ENCODE measurements at places on chromosomes 1 and 21.
A peak's percentile ranks its signal among the peaks of the same experiment; 100 is the strongest.

- DNase-seq = no peak
Observed at GRCh38 chr1:203273869-203274602, 31.3 kb upstream of the BTG2 start.

DNA sequence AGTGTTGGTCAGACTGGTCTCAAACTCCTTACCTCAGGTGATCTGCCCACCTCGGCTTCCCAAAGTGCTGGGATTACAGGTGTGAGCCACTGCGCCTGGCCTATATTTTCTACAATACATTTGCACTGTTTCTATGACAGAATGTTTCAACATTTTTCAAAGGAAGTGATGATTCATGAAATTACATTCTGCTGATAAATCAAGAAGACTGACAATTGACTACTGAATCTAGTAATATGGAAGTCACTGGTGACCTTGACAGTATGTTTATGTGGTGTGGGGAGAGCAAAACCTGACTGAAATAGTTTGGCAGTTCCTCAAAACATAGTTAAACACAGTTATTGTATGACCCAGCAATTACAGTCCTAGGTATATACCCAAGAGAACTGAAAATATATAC, 18.1 kb downstream of the LRIF1 start:
- DNase-seq = no peak

- DNase-seq = no peak
Observed at GRCh38 chr1:11585389-11585788, 68.8 kb downstream of the FBXO2 start.

GRCh38 chr1:55886856-55887712, 671.9 kb upstream of the USP24 start:
- no peak for DNase-seq

- DNase-seq = no peak
Observed at GRCh38 chr1:112818990-112819689, 104.0 kb upstream of the PPM1J start.

GRCh38 chr1:178774263-178774662, 49.2 kb downstream of the RALGPS2 start:
- DNase-seq = peak; percentile 27

GRCh38 chr1:202105571-202106339, 17.0 kb upstream of the GPR37L1 start:
- DNase-seq = peak; percentile 92

- no peak for DNase-seq
Observed at GRCh38 chr1:160157174-160157573, 5.8 kb downstream of the ATP1A4 start.

GRCh38 chr1:9615316-9616063, 26.8 kb downstream of the TMEM201 start:
- DNase-seq = peak; percentile 26

DNA sequence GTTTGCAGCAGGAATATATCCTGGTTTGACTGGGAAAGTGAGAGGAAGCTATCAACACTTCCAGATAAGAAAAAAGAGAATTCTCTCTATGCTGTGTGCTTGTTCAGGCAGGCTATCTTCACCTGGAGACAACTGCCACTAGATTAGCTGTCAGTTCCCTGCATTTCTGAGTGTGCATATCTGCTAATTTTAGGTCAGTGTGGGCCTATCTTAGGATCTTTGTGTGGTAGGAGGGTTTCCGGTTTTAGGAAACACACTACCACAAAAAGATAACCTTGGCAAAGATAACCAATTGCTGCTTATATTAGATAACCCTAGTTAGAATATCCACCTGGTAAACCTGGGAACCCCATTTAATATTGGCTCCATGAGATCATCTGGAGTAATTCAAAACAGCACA, 22.5 kb upstream of the GBP5 start:
- DNase-seq = no peak

DNA sequence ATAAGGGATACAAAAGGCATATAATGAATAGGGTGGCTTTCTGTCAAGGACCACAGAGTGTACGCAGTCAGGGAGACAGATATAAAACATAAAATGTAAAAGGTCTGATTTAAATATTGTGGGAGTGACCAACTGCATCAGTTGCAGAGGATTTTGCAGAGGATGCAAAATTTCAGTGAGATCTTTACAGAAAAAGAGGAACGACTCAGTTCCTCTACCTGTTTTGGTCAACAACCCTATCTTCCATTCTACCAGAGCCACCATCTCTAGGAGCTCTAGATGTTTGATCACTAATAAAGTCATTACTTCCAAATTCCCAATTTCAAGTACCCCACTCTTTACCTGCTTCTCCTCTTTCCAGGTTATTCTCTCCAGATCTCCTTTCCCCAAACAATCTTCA, 16.5 kb downstream of the SOD1 start:
- no peak for DNase-seq

GRCh38 chr1:30085811-30086770, 637.3 kb downstream of the MATN1 start:
- no peak for DNase-seq

DNA sequence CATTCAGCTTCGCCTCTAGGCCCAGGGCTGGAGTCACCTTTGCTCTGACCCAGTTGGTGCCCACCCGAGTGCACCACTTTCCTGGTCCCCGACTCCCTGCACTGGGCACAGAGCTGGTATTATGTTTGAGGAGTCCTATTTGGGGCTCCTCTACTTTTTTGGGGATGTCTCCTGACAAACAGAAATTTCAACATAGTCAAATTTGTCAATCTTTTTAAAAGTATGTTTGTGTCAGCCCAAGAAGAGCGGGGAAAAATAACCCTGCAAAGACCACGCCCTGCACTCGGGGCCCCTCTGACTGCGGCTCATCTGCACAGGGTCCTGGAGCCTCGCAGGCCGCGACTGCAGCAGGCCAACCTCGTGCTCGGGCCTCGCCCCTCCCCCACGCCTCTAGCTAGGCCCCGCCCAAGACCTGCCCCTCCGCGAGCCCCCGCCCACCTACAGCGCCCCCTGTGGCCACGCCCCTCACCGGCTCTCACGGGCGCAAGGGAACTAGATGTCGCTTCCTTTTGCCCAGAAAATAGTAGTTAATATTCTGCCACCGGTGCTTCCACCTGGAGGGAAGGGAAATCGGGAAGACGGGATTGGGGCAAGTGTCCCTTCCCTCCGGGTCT, 11.4 kb downstream of the FAM229A start:
- no peak for DNase-seq

- no peak for DNase-seq
Observed at GRCh38 chr21:34695434-34695833, 26.6 kb downstream of the CLIC6 start.

- no peak for DNase-seq
Observed at GRCh38 chr21:21156397-21156796, 158.2 kb downstream of the NCAM2 start.

- no peak for DNase-seq
Observed at GRCh38 chr1:77283701-77284425, 2.0 kb downstream of the AK5 start.

- no peak for DNase-seq
Observed at GRCh38 chr1:41627491-41628280, 143.2 kb upstream of the EDN2 start.

DNA sequence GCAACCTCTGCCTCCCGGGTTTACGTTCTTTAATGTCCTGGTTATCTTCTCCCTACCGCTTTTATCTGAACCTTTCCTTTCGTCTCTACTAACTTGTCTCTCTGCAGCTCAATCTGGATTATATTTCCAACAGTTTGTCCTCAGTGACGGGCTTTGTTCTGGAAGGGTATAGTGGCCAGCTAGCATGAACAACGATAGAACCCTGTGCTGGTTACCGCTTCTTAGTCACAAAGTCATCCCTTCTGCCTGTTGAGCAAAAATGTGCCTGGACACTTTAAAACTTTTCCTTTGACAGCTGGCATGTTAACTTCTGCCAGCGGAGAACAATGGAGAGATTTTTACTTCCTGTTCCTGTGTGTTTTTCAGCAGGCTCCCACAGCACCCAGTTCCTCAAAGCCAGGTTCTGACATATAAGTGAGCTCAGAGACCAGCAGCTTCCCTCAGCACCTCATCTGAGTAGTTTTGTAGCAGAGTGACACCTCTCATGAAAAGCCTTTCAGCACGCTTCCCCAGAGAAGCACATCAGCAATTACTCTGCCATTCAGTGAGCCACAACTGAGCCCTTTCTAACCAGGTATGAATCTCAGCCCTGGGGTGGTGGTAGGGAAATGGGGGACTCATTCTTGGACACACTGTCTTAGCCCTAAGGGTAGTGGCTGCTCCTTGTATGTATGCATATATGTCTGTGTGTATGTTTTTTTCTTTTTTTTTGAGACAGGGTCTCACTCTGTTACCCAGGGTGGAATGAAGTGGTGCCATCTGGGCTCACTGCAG, 23.6 kb upstream of the CCDC17 start:
- DNase-seq = no peak

DNA sequence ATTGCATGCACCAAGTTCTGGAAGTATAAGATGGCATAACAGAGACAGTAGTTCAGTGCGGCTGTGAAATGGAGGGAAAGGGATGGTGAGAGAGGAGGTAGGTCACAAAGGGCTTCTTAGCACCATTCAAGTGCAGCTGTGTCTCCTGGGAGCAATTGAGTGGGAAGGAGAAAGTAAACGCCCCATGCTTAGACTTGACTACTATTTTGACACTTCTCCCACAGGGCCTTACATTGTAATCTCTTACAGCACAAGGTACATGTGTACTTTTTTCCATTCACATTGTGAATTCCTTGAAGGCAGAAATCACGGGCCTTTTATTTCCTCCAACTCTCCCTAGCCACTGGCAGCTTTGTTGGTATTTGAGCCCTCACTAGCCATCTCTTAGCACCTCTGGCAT, 239.6 kb upstream of the FOXD3 start:
- no peak for DNase-seq

DNA sequence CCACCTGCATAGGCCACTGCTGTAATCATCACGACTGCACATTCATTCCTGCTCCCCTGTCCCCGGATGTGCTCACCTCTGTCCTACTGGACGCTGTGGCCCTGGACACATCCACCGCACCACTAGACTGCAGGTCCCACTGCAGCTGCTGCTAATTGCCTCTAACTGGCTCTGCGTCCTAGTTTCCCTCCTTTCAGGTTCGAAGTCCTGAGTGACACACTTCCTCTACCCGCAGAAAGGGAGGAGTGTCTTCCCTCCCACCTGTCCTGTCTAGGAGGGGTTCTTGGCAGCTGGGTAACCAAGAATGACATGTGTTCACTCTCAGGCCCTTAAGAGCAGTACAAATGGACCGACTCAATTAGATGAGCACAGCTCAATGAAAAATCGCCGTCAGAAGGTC, 40.5 kb upstream of the ITPKB start:
- DNase-seq = no peak

- no peak for DNase-seq
Observed at GRCh38 chr1:187626056-187626455, 797.3 kb downstream of the PLA2G4A start.

DNA sequence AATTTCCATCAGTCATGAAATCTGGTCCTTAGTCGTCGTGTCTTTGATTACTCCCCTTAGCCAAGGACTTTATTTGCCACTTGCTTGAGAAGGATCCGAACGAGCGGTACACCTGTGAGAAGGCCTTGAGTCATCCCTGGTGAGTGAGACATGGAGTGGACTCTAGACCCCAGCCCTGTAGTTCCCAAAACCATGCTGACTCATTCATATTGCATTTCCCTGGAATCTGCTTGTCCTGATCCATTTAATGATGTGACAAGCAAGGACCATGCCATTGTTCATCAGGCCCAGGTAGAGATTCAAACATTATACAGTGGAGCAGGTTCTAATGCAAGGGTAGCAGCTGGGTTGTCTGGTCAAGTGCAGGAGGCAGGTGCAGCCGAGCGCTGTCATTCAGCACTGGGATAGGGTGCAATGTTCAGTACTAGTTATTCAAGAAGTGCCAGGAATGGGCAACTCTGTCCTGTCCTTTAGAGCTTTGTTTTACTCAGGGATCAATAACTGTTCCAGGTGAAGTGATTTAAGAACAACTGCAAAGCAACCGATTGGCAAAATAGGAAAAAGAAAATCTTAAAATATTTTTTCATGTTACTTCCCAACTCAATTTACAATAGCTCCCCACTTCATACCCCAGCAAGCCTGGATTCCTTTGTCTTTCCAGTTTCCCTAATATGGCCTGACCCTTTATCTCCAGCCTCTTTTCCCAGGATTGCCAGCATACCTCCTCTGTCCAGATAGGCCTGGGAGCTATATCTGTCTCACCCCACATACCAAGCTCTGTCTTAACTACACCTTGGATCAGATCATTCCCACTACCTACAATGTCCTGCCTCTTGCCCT, 26.5 kb downstream of the CAMK1G start:
- peak; percentile 22 for DNase-seq

- no peak for DNase-seq
Observed at GRCh38 chr1:215147024-215147423, 64.5 kb downstream of the KCNK2 start.

DNA sequence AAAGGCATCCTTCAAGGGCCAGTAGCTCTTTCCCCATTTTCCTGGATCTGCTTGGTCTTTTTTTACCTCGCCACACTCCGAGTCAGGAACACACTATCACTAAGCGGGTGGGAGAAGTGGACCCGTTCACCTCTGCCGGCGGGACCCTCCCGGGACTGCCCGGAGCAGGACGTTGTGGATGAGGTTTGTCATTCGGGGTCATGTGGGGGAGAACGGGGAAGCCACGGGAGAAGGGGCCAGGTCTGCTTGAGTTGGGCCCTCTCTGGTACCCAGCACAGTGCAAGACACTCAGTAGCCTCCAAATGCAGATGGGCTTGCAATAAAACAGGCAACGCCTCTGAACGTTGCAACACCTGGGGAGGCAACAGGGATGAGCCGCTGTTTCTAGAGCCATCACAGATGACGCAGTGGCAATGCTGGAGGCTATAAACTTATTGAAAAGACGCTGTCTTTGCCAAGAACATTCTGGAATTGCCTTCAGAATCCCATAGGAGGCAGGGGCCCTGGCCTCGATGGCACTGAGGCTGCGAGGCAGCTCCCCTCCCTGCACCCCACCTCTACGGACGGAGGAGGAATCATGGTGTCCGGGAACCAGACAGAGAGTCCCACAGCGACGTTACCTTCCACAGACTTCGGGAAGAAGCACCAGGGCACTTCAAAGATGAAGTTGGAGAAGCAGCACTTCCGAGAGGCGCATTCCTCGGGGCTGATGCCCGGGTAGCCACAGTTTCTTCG, 3.8 kb downstream of the TFF2 start:
- DNase-seq = no peak

DNA sequence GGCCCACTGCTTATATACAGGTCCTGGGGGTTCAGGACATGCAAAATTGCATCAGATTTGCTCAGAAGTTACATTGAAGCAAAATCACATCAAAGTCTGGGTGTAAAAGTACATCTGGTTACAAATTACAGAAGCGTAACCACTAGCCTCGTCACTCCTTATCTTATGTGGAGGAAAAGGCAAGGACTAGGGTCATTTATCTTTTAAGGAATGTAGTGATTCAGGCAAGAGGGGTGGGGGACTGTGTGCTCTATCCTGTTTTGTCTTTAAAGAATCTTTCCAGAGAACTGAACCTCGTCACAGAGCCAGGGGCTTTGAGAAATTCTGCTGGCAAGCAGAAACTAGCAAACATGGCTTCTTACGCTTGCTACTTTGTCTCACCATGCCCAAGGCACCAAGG, 61.1 kb upstream of the RAB4A start:
- no peak for DNase-seq

GRCh38 chr1:157773493-157774350, 3.2 kb downstream of the FCRL2 start:
- peak; percentile 38 for DNase-seq

- DNase-seq = no peak
Observed at GRCh38 chr1:9717193-9718005, 65.9 kb downstream of the PIK3CD start.

- DNase-seq = peak; percentile 21
Observed at GRCh38 chr1:89631816-89632656, 884 bp upstream of the LRRC8C start.

Data from SW480 (cell line).